ENCODE measurements at places on chromosomes 4 and X.

- DNase-seq = peak; percentile 18
Observed at GRCh38 chr4:123833171-123833643, 436.6 kb downstream of the SPRY1 start.

DNA sequence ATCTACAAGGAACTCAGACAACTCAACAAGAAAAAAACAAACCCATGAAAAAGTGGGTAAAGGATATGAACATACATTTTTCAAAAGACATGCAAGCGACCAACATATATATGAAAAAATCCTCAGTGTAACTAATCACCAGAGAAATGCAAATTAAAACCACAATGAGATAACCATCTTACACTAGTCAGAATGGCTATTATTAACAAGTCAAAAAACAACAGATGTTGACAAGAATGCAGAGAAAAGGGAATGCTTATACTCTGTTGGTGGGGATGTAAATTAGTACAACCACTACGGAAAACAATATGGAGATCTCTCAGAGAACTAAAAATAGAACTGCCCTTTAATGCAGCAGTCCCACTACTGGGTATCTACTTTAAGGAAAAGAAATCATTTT is 12.1 kb downstream of the NIPAL1 start:
- DNase-seq = no peak

DNA sequence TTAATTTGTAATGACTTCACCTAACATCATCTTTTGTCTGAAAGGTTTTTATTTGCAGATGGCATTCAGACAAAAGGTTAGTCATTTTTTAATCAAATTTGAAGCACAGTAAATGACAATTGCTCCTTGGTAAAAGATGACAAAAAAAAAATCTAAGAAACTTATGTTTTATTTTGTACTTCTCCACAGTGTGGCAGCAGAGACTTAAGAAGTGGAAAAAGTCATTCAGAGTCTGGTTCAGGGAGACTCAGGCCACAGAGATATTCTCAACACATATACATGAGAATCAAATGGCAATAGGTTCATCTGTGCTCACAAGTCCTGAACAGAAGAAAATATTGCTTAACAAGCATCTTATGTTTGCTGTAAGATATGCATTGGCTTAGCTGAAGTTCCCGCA is 436.2 kb downstream of the KCNIP4 start:
- DNase-seq = no peak

GRCh38 chr4:23320931-23321587 is 568.8 kb downstream of the PPARGC1A start:
- DNase-seq = no peak

DNA sequence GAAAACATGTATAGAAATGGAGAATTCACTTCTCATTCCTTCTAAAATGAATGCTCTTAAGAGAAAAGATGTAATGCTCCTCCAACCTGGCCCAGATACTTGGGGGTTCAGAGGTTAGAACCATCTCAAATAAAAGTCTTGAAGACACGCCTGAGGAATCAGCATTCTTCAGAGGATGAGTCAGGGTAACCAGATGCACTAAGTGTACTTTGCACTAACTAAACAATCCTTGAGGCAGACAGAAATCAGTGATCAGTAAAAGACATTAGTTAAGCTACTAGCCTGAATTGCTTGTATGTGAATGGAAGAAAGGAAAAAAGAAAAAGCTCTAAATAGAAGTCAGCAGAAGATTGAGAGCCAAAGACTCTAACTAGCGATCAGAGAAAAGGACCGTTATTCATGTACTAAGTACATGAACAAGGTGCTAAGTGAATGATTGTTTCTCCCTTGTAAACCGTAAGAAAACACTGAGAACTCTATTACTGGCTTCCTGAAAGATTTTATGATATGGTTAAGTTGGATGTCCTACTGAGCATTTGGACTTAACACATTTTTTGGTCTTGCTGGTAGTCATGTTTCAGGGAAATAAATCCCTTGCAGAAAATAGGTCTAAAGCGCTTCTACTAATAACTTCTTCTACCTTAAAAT is 738.3 kb downstream of the STPG2 start:
- DNase-seq = no peak

DNA sequence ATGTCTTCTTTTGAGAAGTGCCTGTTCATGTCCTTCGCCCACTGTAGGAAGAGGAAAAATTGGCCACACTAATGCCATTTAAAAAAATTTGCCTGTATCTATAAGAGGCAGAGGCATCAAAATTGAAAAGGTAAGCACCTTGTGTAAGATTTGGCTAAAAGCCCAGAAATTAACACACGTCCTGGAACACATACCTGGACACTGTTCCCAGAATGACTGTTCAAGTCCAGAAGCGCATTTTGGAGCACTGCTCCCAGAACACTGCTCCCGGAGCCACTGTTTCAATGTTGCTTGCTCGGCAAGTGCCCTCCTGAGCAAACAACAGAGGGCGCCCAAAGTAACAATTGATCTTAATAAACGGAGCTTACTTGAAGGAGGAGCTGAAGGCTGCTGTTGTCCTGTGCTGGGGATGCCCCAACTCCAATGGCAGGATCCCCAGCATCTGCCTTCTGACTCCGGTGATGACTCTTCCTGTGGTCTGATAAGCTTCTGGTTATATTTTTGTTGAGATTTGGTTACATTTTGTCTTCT is 1958.6 kb downstream of the C4orf33 start:
- no peak for DNase-seq

DNA sequence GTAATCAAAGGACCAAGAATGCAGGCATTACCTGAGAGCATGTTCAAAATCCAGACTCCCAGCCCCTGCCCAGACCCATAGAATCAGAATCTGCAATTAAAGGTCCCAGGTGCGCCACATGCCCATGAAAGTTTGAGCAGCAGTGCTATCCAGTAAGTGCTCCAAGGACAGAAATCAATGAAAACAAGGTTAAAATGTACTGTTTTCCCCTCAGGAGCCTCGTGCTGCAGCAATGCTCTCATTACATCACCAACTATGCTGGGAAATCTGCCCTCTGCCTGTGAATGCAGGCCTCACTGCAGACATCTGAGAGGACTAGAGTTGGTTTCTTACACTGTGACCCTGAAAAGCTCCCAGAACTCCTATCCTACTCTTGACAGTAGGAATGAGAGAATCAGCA is 21.1 kb downstream of the ANXA5 start:
- peak; percentile 21 for DNase-seq
